A549 treated with Mapracorat at 1 μM for 4 hours (cell line): ENCODE measurements at places on chromosomes 7 and 10. TPM values are rescaled to one million over a fixed set of nuclear protein-coding genes. Genes with fewer than 3 reads are reported as not detected.

PHKG1 gene
- total RNA-seq, result 0.19 to 0.58 TPM (median 0.26 TPM) in 5 replicates

ZNF37A gene
- total RNA-seq, result 4.5 to 6.0 TPM (median 5.5 TPM) in 5 replicates

CALML5 gene
- not detected in 5 replicates for total RNA-seq

AKR1C3 gene
- total RNA-seq, result 1,118 to 1,294 TPM (median 1,186 TPM) in 5 replicates

ZC3HAV1L gene
- 3.9 to 8.3 TPM (median 6.4 TPM) in 5 replicates for total RNA-seq

MORN4 gene
- 6.3 to 8.1 TPM (median 7.0 TPM) in 5 replicates for total RNA-seq

PITX3 gene
- total RNA-seq, result 0.41 to 1.2 TPM (median 0.69 TPM) in 5 replicates
